ENCODE measurements at places on chromosomes 2 and 18. TPM values are rescaled to one million over a fixed set of nuclear protein-coding genes. Genes with fewer than 3 reads are reported as not detected.
A peak's percentile ranks its signal among the peaks of the same experiment; 100 is the strongest.

DNA sequence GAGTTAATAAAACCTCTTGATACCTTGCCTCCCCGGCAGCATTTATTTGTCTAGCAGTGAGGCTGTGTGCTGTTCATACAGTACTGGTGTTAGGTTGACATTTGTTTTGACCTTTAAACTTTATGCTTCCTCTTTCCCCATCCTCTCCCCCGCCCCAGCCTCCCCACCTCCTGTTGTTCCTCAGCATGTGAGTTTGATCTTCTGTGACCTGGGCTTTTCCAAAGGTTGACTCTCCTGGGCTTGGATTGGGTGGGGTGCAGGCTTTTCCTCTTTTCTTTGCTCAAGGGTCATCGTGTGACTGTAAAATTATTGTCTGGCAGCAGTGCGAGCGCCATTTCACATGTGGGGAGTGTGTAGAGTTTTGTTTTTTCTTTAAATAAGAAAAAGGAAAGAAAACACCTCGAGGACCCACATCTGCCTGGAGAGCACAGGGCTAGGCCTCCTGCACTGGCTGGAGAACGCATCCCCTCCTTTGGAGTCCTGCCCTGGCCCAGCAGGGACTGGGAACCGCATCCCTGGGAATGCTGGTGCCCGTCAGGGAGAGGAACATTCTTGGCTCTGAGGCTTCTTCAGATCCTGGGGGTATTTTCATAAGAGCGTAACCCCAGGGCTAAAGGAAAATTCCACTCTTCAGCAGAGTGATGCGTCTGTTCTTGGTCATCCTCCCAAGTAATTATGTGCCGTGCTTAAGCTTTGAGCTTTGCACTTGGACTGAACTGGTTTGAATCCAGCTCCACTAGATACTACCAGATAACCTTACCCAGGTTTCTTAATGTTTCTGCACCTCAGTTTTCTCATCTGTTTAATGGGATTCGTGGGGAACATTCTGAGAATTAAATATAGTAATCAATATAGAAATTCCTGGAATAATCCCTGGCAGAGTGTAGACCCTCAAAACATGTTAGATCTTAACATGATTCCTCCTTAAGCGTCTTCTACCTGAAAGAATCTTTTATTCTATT is 91.5 kb downstream of the SETBP1 start:
- peaks cover 1% of the 10 kb centered on the region for H3K36me3 ChIP-seq
- no peak overlapping the region for H3K4me3 ChIP-seq
- no peak for DNase-seq
- no peaks in the 10 kb centered on the region for H3K27me3 ChIP-seq
- peaks cover 13% of the 10 kb centered on the region for H3K4me1 ChIP-seq

- H3K4me1 ChIP-seq = peaks cover 30% of the 10 kb centered on the region
- H3K27ac ChIP-seq = no peak overlapping the region
- no peaks in the 10 kb centered on the region for H3K27me3 ChIP-seq
- no peak for DNase-seq
- no peak overlapping the region for H3K4me3 ChIP-seq
- no peaks in the 10 kb centered on the region for H3K36me3 ChIP-seq
Measured at GRCh38 chr2:151761687-151762086, 27.4 kb upstream of the NEB start.

DNA sequence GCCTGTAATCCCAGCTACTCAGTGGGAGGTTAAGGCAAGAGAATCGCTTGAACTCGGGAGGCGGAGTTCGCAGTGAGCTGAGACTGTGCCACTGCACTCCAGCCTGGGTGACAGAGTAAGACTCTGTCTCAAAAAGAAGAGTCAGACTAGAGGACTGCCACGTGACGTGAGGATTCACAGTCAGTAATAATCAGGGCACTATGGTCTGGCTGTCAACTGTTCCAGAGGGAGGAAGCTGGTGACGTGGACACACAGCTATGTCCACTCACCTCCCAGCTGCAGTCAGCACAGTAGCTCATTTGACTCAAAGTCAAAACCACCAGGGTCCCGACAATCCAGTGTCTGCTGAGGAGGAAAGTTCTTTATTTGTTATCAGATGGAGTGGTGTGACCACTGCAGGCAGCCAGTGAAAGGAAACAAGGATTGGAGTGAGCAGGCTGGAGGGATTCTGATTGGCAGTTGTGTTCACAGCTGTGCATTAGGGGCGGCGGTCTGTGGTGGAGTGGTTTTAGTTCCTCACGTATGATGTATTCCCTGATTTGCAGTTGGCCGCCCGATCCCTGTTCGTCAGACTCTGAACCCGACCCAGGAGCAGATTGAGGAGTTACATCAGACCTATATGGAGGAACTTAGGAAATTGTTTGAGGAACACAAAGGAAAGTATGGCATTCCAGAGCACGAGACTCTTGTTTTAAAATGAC is 37.9 kb downstream of the MOGAT1 start:
- peak; percentile 42 for DNase-seq
- H3K4me3 ChIP-seq = peak overlapping the region; percentile 49
- H3K36me3 ChIP-seq = no peaks in the 10 kb centered on the region
- H3K27me3 ChIP-seq = peaks cover 5% of the 10 kb centered on the region

DNA sequence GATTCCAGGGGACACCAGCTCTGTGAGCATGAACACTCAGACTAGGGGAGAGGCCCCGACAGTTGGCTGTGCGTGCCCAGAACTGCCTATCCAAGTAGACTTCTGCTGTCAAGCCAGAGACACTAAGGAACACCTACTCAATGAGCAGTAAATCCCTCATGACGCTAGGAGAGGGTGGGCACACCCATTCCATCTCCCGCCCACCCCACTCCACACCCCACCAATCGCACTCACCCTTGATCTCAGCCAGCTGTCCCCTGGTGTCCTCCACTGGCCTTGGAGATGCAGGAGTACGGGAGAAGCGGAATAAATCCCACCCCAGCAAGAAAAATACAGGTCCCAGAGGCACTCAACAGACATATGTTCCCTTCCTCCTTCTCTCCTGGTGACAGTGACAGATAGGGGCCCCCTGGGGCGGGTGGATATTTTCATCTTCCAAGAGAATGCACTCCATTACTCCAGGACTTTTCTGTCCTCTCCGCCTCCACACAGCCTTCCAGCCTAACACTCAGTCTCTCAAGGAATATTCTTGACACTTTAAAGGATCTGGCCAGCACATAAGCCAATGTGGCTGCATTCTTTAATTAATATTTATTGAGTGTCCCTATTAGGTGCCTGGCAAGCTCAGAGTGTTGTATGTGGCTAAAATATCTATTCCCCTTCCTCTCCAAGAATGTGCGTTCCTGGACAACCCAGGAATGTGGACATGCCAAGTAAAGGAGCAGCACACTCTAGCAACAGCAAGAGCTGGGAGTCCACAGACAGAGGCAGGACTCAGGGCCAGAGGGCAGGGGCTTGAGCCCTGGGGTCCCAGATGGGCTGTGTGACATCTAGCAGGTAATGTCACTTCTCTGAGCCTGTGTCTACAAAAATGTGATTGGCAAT is 13.1 kb upstream of the SMAD7 start:
- peak overlapping the region; percentile 98 for H3K27ac ChIP-seq
- H3K4me1 ChIP-seq = peaks cover 32% of the 10 kb centered on the region
- H3K36me3 ChIP-seq = no peaks in the 10 kb centered on the region

DNA sequence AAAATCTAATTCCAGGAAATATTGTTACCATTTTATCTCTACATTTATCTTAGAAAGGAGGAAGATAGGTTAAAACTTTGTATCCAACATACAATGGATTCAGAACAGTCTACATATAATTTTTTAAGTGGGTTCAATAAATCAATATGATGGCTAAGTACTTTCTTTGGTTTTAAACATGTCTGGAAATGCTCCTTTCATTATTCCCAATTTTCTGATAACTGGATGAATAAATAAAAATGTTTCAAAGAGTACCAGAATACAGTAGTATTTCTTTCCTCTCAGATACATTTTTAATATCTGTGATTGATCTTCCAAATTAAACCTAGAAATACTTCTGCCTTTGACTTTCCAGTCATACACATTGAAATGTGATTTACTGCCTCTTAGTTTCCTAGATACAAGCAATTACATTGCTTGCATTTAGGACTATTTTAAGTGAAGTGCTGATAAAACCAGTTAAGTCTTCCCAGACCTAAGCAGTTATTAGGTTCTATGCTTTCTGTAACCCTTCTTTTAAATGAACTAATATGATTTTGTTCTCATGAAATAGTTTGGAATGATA is 283.5 kb downstream of the CCDC178 start:
- H3K36me3 ChIP-seq = no peaks in the 10 kb centered on the region
- H3K4me1 ChIP-seq = peaks cover 5% of the 10 kb centered on the region
- no peaks in the 10 kb centered on the region for H3K27me3 ChIP-seq
- no peak overlapping the region for H3K4me3 ChIP-seq
- no peak overlapping the region for H3K27ac ChIP-seq

- no peaks in the 10 kb centered on the region for H3K27me3 ChIP-seq
- H3K4me3 ChIP-seq = no peak overlapping the region
- no peaks in the 10 kb centered on the region for H3K36me3 ChIP-seq
- no peaks in the 10 kb centered on the region for H3K4me1 ChIP-seq
Measured at GRCh38 chr2:64808092-64808491, 154.4 kb upstream of the SERTAD2 start.

DNA sequence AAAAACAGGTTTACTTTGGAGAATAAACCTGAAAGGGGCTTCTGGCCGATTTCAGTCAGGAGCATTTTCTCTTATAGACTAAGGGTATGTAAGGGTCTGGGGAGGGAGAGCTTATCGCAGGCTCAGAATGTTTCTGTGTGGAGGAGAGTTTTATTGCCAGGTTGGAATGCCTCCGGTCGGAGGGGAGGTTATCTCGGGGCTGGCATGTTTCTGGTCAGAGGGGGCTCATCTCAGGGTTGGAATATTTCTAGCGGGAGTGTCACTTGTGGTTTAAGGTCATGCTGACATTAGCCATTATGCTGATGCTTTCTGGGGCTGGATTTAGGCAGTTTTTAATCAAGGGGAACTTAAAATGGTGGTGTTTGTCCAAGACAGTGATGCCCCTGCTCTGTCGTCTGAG is 333.6 kb downstream of the METTL4 start:
- peaks cover 47% of the 10 kb centered on the region for H3K4me1 ChIP-seq
- peak overlapping the region; percentile 9 for H3K4me3 ChIP-seq
- H3K27ac ChIP-seq = peak overlapping the region; percentile 94
- no peaks in the 10 kb centered on the region for H3K36me3 ChIP-seq
- DNase-seq = no peak
- no peaks in the 10 kb centered on the region for H3K27me3 ChIP-seq

DNA sequence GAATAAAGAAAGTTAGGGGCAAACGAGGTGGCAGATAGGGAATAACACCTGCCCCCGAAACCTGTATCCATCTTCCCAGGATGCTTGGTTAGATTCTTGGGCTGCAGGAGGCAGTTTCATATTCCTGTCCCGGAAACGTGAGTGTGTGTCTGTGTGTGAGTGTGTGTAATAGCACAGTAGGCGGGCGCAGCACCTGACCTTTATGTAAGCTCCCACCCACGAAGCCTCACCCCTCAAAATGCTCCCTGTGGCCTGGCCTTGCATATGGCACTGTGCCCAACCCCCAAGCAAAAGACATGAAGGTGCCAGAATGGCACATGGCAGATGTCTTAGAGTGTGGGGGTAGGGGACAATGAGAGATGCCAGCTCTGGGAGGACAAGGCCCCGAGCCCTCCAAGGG is 48.9 kb downstream of the EFR3B start:
- peaks cover 16% of the 10 kb centered on the region for H3K36me3 ChIP-seq
- H3K4me3 ChIP-seq = no peak overlapping the region
- H3K27ac ChIP-seq = no peak overlapping the region
- H3K27me3 ChIP-seq = no peaks in the 10 kb centered on the region
- H3K4me1 ChIP-seq = no peaks in the 10 kb centered on the region
- no peak for DNase-seq

GRCh38 chr18:27120246-27120645 is 64.9 kb downstream of the CHST9 start:
- DNase-seq = no peak
- peaks cover 4% of the 10 kb centered on the region for H3K27me3 ChIP-seq
- H3K4me1 ChIP-seq = no peaks in the 10 kb centered on the region
- no peak overlapping the region for H3K27ac ChIP-seq
- H3K36me3 ChIP-seq = no peaks in the 10 kb centered on the region

GRCh38 chr2:148978706-148979105 is 59.8 kb upstream of the LYPD6B start:
- no peak overlapping the region for H3K4me3 ChIP-seq
- peaks cover 3% of the 10 kb centered on the region for H3K4me1 ChIP-seq
- H3K27me3 ChIP-seq = no peaks in the 10 kb centered on the region
- DNase-seq = no peak
- no peak overlapping the region for H3K27ac ChIP-seq

GRCh38 chr2:200944467-200945394 is 18.7 kb downstream of the ORC2 start:
- no peak overlapping the region for H3K4me3 ChIP-seq
- H3K27me3 ChIP-seq = no peaks in the 10 kb centered on the region
- H3K4me1 ChIP-seq = no peaks in the 10 kb centered on the region
- peaks cover 34% of the 10 kb centered on the region for H3K36me3 ChIP-seq
- no peak overlapping the region for H3K27ac ChIP-seq
- no peak for DNase-seq

- H3K4me3 ChIP-seq = no peak overlapping the region
- no peak overlapping the region for H3K27ac ChIP-seq
- DNase-seq = no peak
- H3K4me1 ChIP-seq = peaks cover 16% of the 10 kb centered on the region
Measured at GRCh38 chr2:105454801-105455485, 56.1 kb upstream of the FHL2 start.

DNA sequence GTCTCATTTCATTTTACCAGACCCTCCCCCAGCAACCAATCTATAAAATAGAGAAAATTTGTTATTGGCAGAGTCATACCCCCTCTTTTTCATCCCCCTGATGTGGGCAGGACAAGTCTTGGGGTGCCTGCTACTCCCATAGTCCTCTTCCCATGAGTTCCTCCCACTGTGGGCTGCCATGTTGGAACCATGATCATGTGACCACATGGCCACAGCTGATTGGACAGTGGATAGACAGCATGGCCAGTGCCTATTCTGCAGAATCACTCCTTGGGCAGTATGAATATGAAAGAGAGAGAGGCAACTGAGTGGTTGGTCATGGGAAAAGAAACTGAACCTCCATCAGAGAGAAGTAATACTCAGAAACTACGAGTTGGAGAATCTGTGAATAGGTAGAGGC is 84.9 kb downstream of the PDCL3 start:
- H3K27me3 ChIP-seq = no peaks in the 10 kb centered on the region
- no peak for DNase-seq
- H3K27ac ChIP-seq = no peak overlapping the region
- no peaks in the 10 kb centered on the region for H3K4me1 ChIP-seq
- no peaks in the 10 kb centered on the region for H3K36me3 ChIP-seq
- H3K4me3 ChIP-seq = no peak overlapping the region

- DNase-seq = peak; percentile 50
- peaks cover 10% of the 10 kb centered on the region for H3K4me1 ChIP-seq
- no peaks in the 10 kb centered on the region for H3K36me3 ChIP-seq
- peak overlapping the region; percentile 91 for H3K27ac ChIP-seq
- H3K4me3 ChIP-seq = no peak overlapping the region
- H3K27me3 ChIP-seq = no peaks in the 10 kb centered on the region
Measured at GRCh38 chr2:106956879-106957278, 70.9 kb upstream of the ST6GAL2 start.

- H3K27ac ChIP-seq = peak overlapping the region; percentile 68
- H3K27me3 ChIP-seq = no peaks in the 10 kb centered on the region
- no peak for DNase-seq
Measured at GRCh38 chr2:119841550-119841949, 81.8 kb downstream of the PTPN4 start.

- peak overlapping the region; percentile 78 for H3K4me3 ChIP-seq
- H3K4me1 ChIP-seq = peaks cover 15% of the 10 kb centered on the region
- no peak for DNase-seq
Measured at GRCh38 chr2:241901018-241901380, 31.5 kb downstream of the RTP5 start.

The ALK gene
- total RNA-seq = 0.09 TPM

The RBKS gene
- total RNA-seq = 1.4 TPM

The ANO7 gene
- total RNA-seq = 3.8 TPM

The LRRC30 gene
- not detected for total RNA-seq

The CDH2 gene
- total RNA-seq = 45.0 TPM

The COL3A1 gene
- total RNA-seq = 7,584 TPM

The UGT1A5 gene
- total RNA-seq = not detected
